Left colon (tissue), 2 donors: ENCODE measurements at places on chromosomes 12 and 14.

GRCh38 chr12:124764870-124765580 is 98.6 kb downstream of the SCARB1 start:
- no peak for DNase-seq

DNA sequence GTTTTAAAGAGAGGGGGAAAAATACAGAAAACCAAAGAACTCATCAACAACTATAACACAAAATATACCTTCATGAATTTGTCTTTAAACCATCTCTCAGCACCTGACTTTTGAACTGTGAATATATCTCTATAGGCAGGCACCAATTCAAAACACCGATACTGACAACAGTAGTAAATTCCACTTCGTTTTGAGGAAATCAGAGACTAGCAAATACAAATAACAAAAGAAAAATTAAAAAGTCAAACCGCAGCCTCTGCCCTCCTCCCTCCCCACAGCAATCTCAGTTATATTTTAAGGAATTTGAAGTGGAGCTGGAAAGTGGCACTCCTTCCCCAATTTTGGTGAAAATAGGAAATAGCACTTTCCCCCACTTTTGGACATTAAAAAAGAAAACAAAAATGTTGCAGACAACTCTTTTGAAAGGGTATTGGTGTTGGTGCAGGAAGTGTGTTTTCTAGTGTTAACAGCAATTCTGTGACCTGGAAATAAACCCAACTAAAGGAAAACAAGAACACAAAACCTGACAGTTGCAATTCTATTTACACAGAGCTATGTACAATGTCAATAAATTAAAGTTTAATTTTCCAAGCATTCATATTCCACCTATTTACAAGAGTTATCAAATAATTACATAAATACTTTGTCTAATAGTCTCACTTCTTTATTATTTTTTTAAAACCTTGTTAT is 13.5 kb downstream of the TBX3 start:
- no peak for DNase-seq

DNA sequence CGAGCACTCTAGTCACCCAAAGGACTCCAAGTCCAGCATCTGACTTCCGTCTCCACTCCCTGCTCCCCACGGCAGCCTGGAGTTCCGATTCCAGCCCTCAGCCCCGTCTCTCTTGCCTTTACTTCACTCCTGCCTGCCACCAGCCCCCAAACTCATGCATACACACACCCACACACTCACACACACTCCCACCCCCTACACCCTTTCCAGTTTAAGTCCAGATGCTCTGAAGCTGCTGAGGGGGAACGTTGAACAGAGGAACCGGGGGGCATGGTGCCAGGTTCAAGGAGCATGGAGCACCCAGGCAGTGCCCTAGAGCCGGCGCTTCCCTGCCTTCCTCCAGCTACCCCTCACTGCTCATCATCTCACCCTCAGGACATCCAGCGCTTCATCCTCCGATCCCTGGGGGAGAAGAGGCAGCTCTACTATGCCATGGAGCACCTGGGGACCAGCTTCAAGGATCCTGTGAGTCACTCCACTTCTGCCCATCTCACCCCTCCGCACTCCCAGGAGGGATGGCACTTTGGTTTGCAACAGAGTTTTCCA is 3.3 kb downstream of the P3H3 start:
- no peak for DNase-seq

- DNase-seq = no peak
Observed at GRCh38 chr12:18690653-18691052, 47.2 kb downstream of the PLCZ1 start.

DNA sequence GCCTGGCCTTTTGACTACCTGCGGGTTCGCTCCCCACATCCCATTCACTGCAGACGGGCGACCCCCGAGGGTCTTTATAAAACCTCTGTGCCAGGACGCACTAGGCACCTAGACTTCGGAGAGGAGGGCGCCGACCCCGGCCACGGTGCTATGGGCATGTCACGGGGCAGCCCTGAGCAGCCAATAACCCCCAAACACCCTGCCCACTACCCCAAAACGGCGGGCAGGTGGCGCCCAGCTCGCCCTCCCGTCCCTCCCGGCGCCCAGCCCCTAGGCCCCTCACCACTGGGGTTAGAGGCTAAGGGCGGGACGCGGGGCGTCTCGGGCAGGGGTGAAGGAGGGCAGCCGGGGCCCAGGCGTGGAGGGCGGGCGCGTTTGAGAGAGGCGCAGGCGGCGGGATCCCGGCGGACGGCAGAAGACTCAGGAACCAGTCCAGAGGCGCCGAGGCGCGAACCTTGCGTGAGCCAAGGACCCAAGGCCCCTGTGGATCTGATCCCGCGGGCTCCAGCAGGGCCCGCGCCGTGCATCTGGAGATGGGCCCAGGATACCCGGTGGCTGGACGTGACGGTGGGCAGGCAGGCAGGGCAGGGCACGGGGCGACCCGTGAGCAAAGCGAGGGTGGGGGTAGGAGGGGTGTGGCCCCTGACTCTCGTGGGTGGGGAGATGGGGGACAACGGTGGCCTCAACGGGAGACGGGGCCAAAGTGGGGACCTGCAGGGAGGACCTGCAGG is 11.1 kb downstream of the KRT85 start:
- no peak for DNase-seq

DNA sequence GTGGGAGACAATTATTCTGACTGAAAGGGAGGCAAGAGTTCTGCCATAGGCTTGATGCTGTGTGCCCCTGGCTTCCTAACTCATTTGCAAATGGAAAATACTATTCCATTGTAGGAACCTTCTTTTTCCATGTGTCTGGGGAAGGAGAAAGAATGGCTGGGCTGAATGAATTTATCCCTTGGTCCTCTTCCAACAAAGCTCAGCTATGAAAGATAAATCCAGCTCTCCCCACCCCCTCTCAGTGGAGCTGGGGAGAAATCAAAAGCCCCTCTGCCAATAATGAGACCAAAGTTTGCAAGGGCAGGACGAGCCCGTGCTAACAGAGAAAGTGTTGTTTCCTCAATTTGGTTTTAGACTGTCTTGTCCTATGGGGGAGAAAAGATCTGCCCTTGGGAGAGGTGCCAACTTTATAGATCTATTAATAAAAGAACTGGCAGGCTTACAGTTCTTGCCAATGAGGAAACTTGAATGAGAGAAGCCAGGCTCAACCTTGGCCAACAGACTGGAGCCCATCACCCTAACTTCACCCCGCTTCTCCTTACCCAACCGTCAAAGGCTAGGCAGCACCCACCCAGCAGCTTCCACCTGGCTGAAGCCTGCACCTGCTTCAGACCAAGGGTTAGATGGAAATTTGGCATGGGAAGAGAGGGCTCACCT is 8.9 kb upstream of the TCL1B start:
- DNase-seq = no peak

GRCh38 chr14:49622022-49622607 is 1.5 kb downstream of the MGAT2 start:
- DNase-seq = no peak

DNA sequence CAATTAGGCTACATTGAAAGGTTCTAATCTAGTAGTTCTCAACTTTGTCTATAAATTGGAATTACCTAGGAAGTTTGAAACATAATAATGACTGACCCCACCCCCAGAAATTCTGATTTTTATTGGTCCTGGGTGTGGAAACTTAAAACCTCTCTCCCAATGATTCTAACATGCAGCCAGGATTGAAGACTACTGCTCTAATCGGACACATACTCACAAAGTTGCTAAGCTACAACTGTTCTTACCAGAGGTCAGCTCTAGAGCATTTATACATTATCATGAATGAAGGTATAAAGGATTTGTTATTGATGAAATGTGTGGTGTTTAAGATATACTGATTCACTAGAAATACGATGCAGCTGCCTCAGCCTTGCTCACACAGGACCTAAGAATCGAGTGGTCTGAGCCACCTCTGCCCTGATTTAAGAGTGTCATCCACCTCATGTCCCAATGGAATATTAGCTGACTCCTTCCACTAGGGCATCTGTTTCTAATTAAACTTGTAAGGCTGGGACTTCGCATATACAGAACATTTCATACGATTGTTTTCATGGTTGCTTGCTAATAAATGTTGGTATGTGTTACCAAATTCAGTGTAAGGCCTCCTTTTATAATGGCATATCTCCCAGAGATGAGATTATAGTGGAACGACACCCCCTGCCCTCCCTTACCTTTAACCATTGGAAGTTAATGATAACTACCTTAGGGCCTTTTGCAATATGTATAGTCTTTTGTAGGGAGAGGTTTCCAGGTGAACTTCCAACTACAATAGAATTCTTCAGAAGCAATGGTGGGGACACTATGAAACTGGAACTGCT is 410.8 kb upstream of the PDE3A start:
- DNase-seq = no peak

- no peak for DNase-seq
Observed at GRCh38 chr12:84512751-84513150, 399.8 kb downstream of the SLC6A15 start.

DNA sequence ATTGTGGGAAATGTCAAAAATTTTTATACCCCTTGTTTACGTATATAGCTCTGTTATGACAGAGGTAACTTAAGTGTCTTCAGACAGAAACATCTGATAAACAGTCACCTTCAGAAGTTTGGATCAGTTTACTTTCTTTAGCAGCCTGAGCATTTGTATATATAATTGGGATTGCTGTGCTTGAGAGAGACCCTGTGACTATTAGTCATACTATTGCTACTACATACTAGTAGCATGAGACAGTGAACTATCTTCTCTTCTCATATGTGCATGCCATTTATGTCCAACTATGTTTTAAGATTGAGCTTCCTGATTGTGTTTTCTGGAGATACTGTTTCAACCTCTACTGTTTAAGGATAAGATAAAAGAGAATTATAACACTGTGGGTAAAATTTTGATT is 101.5 kb downstream of the PDE6H start:
- DNase-seq = no peak

- no peak for DNase-seq
Observed at GRCh38 chr14:64891173-64891838, 11.6 kb upstream of the SPTB start.

- DNase-seq = no peak
Observed at GRCh38 chr14:93056166-93056839, 59.4 kb downstream of the ITPK1 start.

- no peak for DNase-seq
Observed at GRCh38 chr12:4330203-4330602, 9.2 kb downstream of the TIGAR start.

DNA sequence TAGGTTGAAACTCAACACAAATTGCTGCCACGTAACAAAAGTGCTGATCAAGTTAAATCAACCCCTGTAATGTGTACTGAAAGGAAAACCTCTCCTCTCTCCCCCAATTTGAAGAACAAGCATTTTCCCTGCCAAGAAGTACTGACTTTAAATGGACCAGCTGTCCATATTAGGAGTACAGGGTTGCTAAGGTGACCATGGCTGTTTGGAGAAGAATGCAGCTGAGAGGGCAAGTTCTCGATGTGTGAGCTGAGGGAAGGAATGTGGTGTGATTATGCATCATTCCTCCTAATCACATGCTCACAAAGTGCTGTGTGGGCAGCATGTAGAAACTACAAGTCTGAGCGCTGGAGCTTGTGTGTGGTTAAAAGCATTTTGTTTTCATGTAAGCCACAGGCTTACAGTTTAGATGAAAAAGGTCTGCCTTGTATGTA is 50.9 kb upstream of the CCT2 start:
- DNase-seq = no peak

- no peak for DNase-seq
Observed at GRCh38 chr12:40034712-40035111, 71.2 kb downstream of the SLC2A13 start.

DNA sequence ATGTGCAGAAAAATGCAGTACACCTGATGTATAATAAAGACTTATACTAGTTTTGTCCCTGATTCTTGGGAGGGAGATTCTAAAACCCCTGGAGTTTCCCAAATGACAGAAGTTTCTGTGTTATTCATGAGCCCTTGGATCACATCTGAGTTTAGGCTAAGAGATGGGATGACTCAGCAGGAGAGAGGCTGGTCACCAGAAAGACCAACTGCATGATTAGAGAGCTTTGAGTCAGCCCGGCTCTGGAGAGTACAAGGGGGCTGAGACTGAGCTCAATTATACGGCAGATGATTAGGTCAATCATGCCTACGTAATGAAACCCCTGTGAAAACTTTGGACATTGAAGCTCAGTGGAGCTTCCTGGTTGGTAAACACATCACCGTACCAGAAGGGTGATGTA is 174.2 kb downstream of the SSPN start:
- DNase-seq = no peak

- no peak for DNase-seq
Observed at GRCh38 chr14:92877757-92878431, 45.1 kb upstream of the CHGA start.

- DNase-seq = no peak
Observed at GRCh38 chr12:79624378-79624777, 66.4 kb downstream of the PAWR start.

DNA sequence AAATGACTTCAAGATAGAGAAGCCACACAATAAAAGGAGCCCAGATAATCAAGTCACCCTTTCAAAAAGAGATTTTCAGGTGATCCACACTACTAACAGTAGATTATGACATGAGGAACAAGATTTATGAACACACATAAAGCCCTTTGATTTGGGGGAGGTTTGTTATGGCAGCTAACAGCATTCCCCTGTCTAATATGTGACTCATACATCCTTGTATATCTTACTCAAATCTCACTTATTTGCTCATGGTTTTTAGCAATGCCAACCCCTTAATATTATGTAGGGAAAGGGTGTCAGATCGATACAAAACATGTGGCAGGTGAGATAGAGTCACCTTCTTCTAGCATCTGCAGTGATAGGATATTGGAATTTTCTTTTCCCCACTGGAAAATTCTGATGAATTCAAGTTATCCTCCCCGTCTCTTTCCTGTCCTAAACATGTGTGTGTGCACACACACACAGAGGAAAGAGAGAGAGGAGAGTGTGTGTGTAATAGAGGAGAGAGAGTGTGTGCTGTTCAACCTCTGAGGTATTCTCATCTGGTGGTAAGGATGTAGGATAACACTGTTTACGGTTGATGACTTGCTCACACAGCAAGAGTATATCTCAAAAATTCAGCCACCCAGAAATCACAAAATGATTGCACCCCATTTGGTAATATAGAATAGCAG is 319.9 kb downstream of the KCNC2 start:
- no peak for DNase-seq

- DNase-seq = no peak
Observed at GRCh38 chr12:39123580-39124253, 218.3 kb upstream of the CPNE8 start.

GRCh38 chr12:93950311-93950710 is 198.1 kb upstream of the PLXNC1 start:
- no peak for DNase-seq

- DNase-seq = no peak
Observed at GRCh38 chr12:42776396-42776795, 186.8 kb upstream of the PRICKLE1 start.

- DNase-seq = no peak
Observed at GRCh38 chr14:84670796-84671195, 859.1 kb upstream of the FLRT2 start.

GRCh38 chr12:2243275-2243674 is 190.5 kb downstream of the CACNA1C start:
- DNase-seq = no peak

- no peak for DNase-seq
Observed at GRCh38 chr12:52818388-52818787, 4.5 kb upstream of the KRT4 start.

GRCh38 chr12:34217660-34218059 is 195.4 kb downstream of the ALG10 start:
- DNase-seq = no peak
